ENCODE measurements at places on chromosomes 1 and 21.

DNA sequence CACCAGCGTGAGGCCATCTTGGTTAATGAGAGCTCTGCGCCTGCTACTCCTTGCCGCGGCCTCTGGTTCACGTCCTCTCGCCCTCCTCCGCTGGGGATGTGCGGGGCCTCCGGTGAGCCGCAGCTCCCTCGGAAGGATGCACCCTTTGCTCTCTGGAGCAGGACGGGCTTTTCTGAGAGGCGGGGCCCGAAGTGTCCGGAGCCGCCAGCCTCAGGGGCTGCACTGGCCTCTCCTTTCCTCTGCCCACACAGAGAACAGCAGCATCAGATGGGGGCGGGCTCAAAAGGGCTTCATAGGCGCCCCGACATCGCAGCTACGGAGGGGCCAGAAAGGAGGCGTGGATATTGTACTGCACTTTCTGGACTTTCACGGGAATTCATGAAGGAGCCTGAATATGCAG lies 284.7 kb downstream of the CAMTA1 start:
- peak; percentile 37 for DNase-seq

- no peak for DNase-seq
These were observed 67.9 kb downstream of the EBNA1BP2 start for GRCh38 chr1:43104027-43104763.

DNA sequence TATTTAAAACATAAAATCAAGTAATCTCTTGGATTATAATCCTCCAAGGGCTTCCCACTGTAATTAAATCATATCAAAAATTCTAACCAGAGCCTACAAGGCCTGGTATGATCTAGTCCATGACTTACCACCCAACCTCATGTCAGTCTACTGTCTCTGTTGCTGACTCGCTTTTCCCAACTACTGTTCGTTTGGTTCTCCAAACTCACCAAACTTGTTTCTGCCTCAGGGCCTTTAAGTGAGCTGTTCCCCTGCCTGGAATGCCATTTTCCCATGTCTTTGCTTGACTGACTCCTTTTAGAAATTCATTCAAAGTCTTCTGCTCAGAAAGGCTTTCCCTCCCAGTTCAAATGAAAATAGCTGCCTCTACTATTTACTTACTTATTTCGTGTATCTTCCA lies 95.9 kb downstream of the ZC3H11B start:
- no peak for DNase-seq

- DNase-seq, result no peak
These were observed 49.6 kb upstream of the DAB1 start for GRCh38 chr1:57473448-57473847.

DNA sequence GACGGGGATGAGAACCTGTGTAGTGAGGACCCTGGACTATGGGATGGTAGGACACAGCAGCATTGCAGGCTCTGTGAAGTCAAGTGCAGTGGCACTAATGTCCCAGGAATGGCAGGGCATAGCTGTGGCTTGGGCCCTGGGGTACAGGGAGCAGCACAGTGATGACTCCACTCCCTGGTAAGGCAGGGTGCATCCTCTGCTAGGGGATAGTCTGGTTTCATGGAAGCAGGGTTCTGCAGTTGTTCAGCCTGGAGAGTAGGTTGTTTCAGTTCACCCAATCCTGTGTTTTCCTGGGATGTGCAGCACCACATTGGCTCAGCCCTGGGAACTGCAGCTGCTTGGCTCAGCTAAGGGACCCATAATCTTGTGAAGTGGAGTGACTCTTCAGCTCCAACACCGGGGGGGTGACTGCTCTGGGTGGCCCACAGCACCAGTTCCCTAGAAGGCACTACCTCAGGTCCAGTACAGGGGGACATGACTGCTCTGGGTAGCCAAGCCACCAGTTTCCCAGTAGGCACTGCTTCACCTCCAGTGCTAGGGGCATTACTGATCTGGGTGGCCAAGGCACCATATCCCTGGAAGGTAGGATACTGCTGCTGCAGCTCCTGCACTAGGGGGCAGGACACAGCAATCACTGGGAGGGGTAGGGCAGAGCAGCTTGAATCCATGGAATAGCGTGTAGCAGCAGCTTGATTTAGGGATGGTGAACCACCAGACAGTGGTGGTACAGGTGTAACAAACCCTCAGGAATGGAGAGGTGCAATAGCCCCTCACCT lies 15.3 kb upstream of the C1orf185 start:
- DNase-seq, result peak; percentile 14

DNA sequence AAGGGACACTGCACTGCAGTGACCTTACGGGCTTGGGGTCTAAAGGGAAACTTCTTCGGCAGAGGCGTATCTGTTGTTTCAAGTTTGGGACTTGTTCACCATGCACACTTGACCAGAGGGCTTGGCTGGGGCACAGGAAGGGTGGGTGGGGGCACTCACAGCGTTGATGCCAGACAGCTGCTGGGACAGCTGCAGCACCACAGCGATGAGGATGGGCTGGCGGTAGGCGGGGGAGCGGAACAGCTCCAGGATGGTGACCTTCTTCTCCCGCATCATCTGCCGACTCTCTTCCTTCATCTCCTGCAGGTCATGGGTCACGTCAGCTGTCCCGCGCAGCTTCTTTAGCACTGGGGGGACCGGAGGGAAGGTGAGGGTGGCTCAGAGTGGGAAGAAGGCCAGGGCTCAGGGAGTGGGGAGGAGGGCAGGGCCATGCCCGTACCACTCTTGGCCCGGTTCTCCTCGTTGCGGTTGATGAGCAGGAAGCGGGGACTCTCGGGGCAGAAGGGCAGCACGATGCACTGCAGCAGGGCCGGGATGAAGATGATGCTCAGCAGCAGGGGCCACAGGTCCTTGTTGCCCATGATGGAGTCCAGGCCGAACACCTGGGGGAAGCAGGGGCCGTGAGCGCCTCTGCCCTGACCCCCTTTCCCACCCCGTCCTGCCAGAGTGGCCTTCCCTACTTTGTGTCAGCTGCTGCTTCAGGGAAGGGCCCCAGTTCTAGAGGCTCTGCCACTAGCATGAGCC lies 29.1 kb downstream of the SLC2A1 start:
- DNase-seq, result no peak

DNA sequence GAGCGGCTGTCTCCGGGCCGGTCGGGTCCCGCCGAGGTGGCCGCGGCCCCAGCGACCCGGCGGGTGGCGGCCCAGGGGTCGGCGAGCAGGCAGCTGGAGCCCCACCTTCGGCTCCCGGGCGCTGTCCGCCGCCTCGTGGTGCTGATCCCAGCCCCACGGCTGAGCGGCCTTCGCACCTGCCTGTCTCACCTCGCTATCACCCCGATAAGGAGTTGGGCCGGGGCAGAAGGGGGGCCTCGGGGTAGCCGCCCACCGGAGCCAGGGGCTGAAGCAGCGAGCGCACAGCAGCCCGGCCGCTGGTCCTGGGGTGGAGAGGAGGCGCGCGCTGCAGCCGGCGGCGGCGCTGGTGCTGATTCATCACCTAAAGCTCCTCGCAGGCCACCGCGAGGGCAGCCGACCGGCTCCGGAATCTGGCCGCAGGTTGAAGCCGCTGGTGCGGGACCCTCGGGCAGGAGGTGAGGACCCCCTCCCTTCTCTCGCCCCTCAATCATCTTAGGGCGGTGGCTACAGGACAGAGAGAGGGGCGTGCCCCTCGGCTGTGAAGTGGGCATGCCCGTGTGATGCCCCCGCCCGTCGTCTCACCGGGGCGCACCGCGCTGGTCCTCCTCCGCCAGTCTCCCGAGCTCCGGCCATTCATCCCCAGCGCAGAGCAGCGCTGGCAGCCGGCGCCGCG lies 575 bp downstream of the TRIM67 start:
- DNase-seq, result peak; percentile 81

DNA sequence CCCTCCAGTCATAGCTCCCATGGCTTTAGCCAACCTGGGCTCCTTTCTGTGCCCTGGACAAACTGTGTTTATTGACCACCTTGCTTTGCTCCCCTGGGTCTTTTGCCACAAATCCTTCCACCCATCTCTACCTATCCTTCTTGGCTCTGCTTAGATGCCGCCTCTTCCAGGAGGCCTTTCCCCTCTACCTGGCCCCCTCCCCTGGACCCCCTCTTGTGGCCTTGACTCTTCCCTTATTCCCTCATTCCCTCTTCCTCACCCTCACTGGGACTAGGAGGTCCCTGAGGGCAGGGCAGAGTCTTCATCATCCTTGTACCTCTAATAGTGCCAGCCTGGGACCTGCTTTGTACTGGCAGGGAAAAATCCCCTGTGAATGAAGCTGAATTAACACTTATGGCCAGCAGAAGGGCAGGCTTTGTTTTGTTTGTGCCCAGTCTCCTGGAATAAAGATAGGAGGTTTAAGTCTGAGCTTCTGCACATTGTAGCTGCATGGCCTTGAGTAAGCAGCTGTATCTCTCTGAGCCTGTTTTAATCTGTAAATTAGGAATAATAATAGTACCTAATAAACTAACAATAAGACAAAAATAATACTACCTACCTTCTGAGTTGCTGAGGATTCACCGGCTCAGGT lies 13.7 kb downstream of the PTPRU start:
- no peak for DNase-seq

DNA sequence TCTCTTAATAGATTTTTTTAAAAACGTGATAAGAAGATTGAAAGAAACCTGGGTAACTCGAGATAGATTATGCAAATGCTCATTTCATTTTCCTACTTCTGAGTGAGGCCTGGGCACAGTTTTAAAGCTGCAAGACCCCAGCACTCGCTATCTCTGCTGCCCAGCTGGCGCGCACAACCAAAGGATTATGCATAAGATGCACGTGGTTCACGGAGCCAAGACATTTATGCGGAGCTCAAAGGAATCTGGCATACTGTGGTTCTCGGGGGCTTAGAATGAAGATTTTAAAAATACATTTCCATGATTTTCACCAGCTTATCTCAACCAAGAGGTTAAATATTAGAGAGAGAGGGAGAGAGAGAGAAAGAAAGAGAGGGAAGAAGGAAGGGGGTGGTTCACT lies 210.9 kb downstream of the DSCAM start:
- no peak for DNase-seq
